ENCODE measurements at places on chromosomes 16 and 17.
A peak's percentile ranks its signal among the peaks of the same experiment; 100 is the strongest.

DNA sequence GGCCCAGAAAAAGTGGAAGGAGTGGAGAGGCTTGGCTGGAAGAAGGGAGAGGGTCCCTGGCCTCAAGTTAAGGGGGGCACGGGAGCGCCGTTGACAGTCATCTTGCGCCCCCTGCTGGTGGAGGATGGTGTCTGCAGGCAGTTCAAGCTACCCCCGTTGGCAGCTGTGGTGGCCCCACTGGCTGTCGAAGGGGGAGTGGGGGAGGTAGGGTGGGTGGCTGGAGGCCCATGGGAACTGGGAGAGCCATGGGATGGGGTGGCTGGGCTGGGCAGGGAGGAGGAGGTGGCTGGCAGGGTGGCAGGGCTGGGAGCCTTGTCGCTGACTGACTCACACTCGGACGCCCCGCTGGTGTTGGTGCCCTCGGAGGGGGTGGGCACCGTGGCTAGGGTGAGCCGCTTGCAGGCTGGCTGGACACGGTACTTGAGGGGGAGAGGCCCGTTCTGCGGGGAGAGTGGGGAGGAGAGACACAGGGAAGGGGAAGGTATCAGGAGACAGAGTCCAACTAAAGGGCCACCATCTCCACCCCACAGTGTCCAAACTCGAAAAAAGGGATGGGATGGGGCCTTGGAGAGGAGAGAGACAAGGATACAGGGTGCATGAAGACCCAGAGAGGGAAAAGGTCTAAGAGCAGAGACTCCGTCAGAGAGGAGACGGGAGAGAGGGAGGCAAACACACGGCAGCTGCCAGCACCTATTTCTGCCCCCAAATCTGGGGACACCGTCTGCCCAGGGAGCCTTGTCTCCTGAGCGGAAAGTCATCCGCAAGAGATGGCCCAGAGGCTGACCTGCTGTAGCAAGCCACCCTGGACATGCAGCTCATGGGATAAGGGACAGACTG is 5.2 kb downstream of the CISD3 start:
- DNase-seq, result no peak

GRCh38 chr16:64410306-64410705 is 711.6 kb downstream of the CDH11 start:
- DNase-seq, result no peak

GRCh38 chr17:80449930-80450576 is 26.4 kb downstream of the NPTX1 start:
- DNase-seq, result no peak

GRCh38 chr16:88806491-88807111 is 3.0 kb downstream of the CDT1 start:
- no peak for DNase-seq

DNA sequence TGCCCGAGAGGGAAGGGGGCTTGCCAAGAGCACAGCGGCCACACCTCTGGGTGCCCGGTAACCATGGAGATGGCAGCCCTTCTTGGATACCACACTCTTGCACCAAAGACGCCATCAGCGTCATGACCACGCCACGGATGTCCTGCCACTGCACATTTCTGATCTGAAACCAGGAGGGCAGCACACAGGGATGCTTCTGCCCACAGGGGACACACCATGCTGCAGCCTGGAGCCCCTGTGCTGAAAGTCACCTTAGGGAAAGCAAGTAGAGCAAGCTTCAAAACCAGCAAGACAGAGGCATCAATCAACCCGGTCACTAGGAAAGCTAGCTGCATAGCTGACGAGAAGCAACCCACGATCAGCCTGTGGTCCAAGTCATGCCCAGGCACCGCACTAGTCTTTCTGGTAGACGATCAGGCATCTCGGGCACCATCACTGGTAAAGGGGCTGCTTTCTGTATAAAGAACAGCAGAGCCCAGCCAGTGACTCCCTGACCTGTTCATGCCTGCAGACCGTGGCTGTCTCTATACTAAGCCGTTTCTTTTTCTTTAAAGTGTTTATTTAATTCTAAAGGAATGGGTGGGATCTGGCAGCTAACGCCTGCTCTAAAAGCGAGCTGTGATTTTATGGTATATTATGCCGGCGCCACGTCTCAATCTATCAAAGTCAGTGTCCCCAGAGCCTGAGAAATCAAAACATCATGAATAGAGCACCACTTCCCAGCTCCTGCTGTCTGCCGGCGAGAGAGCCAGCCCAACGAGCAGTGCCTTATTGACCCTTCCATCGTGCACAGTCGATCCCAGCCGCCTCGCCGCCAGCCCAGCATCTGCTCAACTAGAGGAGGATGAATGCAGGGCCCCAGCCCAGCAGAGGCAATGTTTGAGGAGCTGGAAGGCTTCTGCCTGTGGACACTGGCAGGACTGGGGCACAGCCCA is 244.7 kb downstream of the RBFOX3 start:
- no peak for DNase-seq

GRCh38 chr17:39643271-39643670 is 6.3 kb downstream of the STARD3 start:
- no peak for DNase-seq

DNA sequence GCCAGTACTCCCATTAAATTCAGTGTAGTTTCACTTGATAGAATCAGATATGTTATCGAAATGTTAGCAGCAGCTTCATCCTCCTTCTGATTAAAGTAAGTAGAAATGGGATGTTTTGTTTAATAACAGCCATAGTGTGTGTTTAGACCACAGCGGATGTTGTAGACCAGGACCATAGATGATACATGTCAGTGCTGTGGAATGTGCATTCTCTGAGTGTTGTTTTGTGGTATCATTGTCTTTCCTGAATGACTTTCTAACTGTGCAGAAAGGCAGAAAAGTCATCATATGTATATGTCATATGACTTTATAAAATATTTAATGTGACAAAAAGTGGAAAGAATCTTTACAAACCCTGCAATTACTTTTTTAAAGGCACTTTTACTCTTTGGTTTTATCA is 55.6 kb downstream of the CYLD start:
- DNase-seq, result no peak

- DNase-seq, result no peak
These were observed 65.5 kb downstream of the CDK5R1 start for GRCh38 chr17:32552280-32552679.

GRCh38 chr17:60284709-60285108 is 107.2 kb downstream of the USP32 start:
- DNase-seq, result no peak

DNA sequence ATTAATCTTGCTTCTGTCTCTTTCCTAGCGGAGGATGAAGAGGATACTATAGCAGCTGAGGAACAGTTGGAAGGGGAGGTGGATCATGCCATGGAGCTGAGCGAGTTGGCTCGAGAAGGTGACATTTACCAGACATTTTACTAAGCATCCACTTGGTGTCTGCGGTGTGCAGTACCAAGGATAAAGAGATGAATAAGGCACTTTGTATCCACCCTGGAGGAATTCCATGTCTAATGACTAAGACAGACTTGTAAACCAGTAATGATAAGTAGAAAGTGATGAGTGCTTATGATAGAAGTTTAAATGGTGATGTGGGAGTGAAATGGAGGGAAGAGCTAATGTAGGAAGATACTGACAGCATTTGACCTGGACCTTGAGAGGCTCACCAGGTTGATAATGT is 12.0 kb downstream of the SRCAP start:
- DNase-seq, result no peak

DNA sequence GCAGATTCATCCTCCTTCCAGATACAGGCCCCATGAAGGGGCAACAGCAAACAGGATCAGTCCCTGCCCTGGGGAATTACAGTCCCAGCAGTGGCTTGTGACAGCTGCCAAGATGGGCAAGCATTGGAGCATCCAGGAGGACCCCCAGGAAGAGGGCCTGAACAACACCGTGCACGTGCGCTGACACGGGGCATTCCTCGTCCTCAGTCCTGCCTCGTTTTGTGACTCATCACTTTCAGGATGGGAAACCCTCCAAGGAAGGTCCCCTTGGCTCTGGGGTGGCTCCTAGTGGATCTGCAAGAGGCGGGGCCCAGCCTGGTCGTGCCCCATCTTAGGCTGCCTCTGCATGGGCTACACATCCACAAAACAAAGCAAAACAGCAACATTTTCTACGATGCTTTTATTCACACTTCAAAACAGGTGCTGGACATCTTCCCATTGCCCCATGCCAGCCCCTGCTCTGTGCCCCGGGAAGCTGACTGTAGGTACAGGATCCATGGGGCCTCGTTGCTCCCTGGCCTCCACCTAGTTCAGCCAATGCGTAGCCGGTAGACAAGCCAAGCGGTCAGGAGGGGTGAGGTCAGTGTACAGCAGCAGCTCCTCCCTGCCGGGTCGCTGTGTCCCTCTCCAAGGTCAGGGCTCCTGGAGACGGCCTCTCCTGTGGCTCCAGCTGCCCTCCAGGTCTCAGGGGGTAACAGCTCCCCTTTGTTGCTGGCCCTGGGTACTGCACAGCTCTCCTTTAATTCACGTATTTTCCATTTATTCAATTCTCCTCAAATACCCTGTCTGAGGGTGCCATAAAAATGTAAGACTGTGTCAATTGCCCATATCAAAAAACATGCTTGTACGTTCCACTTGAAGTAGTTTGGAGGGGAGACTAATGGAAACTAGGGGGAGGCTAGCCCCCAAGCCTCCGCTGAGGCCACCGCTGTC is 32.2 kb downstream of the ACTG1 start:
- no peak for DNase-seq

DNA sequence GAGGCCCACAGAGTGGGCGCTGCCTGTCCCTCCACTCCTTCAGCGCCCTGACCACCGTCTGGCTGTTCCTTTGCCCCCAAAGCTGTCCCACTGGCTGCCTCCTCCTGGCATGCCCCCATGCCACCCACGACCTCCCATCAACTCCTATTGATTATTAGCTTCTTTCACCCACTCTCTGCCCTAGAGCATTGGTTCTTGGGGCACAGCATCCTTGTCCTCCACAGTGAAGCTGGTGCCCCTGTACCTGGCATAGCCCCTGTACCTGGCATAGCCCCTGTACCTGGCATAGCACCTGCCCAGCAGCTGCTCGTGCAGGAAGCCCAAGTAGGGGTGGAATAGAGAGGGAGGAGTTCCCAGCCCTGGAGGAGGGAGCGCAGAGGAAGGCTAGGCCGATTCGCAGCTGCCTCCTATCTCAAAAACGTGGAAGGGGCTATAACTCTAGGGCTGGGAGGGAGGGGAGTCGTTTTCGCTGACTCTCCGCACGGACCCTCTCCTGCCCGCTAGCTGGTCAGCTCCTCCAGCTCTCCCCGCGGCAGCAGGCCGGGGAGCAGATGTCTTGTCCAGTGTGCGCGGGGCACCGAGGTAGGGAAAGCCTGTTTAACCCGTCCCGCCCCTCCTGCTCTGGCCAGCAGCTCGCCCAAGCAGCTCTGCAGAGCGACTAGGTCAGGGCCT is 5.7 kb upstream of the ACTG1 start:
- DNase-seq, result no peak

DNA sequence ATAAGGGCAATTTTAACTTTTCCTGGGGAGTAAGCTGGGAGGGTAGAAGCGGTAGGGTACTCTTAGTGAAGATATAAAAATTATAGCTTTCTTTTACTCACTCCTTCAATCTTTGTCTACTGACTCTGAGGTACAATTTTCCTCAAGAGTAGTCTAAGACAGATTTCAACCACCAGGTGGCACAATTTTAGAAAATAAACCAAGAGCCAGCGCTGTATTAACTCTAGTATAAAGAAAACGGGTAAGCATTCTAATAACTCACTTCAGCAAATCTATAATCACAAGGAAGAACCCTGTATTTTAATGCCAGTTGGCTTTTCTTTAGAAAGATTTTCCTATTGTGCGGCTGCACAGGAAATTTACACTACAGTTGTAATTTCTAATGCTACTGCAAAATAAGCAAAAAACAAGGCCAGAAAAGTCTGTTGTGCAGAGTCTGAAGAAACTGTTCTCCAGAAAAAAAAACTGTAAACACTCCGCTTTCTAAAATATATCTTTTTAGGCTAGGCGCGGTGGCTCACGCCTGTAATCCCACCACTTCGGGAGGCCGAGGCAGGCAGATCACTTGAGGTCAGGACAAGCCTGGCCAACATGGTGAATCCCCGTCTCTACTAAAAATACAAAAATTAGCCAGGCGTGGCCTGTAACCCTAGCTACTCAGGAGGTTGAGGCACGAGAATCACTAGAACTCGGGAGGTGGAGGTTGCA is 1.9 kb downstream of the CMC2 start:
- DNase-seq, result peak; percentile 42

- DNase-seq, result no peak
These were observed 32.8 kb upstream of the ABCC12 start for GRCh38 chr16:48188449-48189102.
